ENCODE measurements at places on chromosomes 6 and 20. TPM values are rescaled to one million over a fixed set of nuclear protein-coding genes. Genes with fewer than 3 reads are reported as not detected.

The DUSP15 gene
- not detected for total RNA-seq

The NNAT gene
- 10.7 TPM for total RNA-seq

The KCNK15 gene
- not detected for total RNA-seq

The GSTA2 gene
- total RNA-seq, result not detected

The ID1 gene
- 64.4 TPM for total RNA-seq

The TRIM10 gene
- not detected for total RNA-seq

The ELOVL4 gene
- total RNA-seq, result 4.1 TPM

The ADAM33 gene
- 0.18 TPM for total RNA-seq

The MAP7 gene
- 0.42 TPM for total RNA-seq

The PDE10A gene
- total RNA-seq, result 2.9 TPM

The LY6G6D gene
- not detected for total RNA-seq

The SPTLC3 gene
- 0.23 TPM for total RNA-seq

The STMND1 gene
- total RNA-seq, result not detected

The TCF21 gene
- not detected for total RNA-seq

The RNF182 gene
- 0.78 TPM for total RNA-seq

The PAK5 gene
- not detected for total RNA-seq
